Stimulated activated CD4-positive, alpha-beta T cell treated with anti-CD3 and anti-CD28 coated beads, TNF-alpha, amount 100 ng/mL, for 4 hours (primary cell): ENCODE measurements at places on chromosomes 6 and 20.
A peak's percentile ranks its signal among the peaks of the same experiment; 100 is the strongest.

GRCh38 chr6:27630727-27631608 is 158.1 kb upstream of the ZNF184 start:
- DNase-seq = peak; percentile 24

GRCh38 chr6:2958331-2958711 is 13.0 kb downstream of the SERPINB6 start:
- DNase-seq = no peak

DNA sequence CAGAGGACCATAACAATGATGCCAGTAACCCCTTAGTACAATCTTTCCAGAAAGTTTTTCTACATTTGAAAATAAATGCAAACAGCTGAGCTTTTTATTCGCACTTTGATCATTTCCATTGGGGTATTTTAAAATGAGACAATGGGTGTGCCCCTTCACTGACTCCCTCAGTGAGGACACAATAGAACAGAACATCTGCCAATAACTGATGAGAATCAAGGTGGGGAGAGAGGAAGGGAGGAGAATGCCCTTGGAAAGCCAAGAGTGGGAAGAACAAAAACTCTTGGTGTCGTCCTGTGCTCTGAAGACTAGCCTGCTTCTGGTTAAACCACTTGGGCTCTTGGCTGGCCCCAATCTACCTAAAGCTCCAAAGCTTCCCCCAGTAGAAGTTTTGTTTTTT is 66.0 kb downstream of the KIF13A start:
- DNase-seq = no peak

DNA sequence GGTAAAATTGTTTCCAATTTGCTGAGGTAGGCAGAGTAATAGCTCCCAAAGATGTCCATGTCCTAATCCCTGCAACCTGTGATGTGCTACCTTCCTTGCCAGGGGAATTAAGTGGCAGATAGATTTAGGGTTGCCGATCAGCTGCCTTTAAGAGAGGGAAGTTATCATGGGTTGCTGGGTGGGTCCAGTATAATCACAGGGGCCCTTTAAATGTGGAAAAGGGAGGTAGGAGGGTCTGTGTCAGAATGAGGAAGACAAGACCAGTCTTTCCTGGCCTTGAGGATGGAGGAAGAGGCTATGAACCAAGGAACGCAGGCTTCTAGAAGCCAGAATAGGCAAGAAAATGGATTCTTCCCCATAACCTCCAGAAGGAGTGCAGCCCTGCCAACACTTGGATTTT is 50.7 kb downstream of the CTCFL start:
- DNase-seq = no peak

DNA sequence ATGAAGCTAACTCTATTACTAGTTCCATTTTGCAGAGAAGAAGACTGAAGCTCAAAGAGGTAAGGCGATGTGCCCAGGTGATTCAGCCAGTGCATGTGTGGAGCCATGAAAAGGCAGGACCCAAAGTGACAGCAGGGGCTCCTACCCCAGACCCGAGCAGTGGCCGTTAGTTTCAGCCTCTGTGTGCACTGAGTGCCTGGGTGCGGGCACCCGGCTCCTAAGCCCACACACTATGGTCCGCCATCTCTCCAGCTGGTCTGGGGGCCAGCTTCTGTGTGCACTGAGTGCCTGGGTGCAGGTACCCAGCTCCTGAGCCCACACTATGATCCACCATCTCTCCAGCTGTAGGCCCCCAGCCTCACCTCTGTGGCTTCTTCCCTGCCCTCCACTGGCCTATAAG is 123.5 kb upstream of the CST7 start:
- no peak for DNase-seq

- no peak for DNase-seq
These were observed 58.4 kb downstream of the EZR start for GRCh38 chr6:158760618-158761250.

GRCh38 chr6:133369773-133370272 is 128.7 kb downstream of the EYA4 start:
- DNase-seq = no peak

GRCh38 chr6:144999127-144999526 is 714.0 kb downstream of the UTRN start:
- no peak for DNase-seq

DNA sequence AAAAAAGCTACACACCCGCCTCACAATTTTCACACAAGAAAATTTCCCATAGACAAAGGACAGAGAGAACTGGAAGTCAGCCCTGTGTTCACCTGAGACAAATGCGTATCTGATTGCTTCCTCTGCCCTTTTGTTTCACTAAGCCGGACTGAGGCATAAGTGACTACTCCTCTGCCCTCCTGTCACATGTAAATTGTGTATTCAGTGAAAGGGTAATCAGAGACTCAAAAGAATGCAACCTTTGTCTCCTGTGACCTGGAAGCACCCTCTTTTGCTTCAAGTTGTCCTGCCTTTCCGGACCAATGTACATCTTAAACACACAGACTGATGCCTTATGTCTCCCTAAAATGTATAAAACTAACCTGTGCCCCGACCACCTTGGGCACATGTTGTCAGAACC is 483.8 kb upstream of the EYS start:
- DNase-seq = no peak

- DNase-seq = no peak
These were observed 148.4 kb downstream of the SYCP2 start for GRCh38 chr20:59784791-59785668.

GRCh38 chr20:32432277-32432676 is 74.1 kb downstream of the ASXL1 start:
- no peak for DNase-seq

- no peak for DNase-seq
These were observed 225.4 kb downstream of the PRL start for GRCh38 chr6:22071270-22072041.

DNA sequence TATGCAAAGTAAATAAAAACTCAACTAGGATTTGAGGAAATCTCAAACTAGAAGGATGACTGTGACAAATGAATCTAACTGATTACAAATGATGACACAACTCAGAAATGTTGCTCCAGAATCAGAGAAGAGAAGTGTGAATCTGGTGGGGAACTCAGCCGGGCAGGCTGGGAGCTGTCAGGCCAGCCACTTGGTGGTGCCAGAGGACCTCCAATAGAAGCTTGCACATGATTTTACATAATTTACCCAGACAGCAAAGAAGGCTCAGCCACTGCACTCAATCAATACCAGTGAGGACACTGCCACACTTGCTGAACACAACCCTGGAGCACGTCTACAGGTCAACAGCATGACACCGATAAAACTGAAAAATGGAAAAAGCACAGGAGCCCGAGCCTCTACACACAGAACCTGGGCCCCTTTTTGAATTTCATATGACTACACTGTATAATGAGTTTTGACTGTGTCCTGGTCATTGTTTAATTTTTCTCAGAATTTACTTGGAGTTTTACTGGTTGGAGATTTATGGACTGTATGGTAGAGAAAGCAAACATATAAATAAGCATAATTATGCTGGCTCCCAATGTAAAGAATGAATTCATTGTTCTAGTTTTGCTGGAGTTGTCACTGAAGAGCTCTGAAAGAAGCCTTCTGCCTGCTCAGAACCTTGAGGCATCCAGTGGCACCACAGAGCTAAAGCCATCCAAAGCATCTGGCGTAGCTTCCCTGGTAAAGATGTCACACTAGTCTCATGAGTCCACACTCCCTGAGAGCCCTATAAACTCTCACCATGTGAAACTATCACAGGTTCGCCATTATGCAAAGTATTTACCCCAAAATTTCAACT is 296.5 kb downstream of the THBS2 start:
- DNase-seq = peak; percentile 9

- no peak for DNase-seq
These were observed 52.5 kb downstream of the TNFRSF21 start for GRCh38 chr6:47256981-47257730.

- DNase-seq = no peak
These were observed 95.8 kb upstream of the TAB2 start for GRCh38 chr6:149221774-149222070.

DNA sequence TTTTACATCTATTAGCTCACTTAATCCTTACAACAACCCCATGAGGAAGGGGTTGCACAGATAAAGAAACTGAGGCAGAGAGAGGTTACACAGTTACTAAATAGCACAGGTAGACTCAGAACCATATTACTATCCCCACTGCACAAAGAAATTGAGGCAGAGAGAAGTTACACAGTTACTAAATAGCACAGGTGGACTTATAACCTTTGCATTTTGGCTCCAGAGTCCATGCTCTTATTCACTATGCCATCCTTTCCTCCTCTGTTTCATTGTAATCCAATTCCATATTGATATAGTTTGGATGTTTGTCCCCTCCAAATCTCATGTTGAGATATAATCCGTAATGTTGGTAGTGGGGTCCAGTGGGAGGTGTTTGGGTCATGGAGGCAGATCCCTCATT is 3.5 kb downstream of the TDP2 start:
- no peak for DNase-seq

- DNase-seq = no peak
These were observed 17.6 kb downstream of the GHRH start for GRCh38 chr20:37243937-37244571.

DNA sequence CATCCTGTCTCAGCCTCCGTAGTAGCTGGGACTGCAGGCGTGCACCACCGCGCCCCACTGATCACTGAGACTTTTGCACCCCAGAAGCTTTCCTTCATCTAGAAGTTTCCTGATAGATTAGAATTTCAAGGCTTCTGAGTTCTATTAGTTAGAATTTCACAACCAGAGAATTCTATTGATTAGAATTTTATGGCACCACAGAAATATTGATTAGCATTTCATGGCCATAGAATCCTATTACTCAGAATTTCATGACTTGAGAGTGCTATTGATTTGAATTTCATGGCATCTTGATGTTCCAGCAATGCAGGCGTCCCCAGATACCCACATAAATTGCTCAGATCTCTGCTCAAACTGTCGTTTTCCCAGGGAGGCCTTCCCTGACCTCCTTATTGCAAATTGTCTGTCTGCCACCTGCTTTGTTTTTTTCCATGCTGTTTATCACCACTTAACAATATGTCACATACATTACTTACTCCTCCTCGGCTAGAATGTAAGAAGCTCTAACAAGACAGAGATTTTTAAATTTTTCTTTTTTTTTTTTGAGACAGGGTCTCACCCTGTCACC is 16.9 kb upstream of the CBFA2T2 start:
- no peak for DNase-seq

- DNase-seq = no peak
These were observed 22.4 kb upstream of the RIMS4 start for GRCh38 chr20:44832724-44833123.

DNA sequence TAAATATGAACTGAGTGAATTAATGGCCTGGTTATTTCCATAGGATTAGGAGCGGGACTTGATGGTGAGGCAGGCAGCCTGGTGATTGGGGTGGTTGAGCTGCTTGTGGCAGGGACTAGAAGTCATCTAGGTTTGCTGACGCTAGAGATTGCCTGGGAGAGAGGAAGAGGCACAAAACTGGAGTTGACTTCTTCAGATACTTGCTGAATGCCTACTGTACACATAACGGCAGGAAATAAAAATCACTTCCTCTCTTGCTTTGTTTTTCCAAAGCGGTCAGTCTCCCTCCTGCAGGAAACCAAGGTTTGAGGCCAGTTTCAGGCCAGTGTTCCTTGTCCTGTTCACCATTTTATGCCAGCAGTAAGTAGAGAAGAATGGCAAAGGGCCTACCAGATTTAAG is 36.7 kb upstream of the MYLIP start:
- DNase-seq = no peak

- no peak for DNase-seq
These were observed 244.3 kb upstream of the TSHZ2 start for GRCh38 chr20:52727740-52728456.

DNA sequence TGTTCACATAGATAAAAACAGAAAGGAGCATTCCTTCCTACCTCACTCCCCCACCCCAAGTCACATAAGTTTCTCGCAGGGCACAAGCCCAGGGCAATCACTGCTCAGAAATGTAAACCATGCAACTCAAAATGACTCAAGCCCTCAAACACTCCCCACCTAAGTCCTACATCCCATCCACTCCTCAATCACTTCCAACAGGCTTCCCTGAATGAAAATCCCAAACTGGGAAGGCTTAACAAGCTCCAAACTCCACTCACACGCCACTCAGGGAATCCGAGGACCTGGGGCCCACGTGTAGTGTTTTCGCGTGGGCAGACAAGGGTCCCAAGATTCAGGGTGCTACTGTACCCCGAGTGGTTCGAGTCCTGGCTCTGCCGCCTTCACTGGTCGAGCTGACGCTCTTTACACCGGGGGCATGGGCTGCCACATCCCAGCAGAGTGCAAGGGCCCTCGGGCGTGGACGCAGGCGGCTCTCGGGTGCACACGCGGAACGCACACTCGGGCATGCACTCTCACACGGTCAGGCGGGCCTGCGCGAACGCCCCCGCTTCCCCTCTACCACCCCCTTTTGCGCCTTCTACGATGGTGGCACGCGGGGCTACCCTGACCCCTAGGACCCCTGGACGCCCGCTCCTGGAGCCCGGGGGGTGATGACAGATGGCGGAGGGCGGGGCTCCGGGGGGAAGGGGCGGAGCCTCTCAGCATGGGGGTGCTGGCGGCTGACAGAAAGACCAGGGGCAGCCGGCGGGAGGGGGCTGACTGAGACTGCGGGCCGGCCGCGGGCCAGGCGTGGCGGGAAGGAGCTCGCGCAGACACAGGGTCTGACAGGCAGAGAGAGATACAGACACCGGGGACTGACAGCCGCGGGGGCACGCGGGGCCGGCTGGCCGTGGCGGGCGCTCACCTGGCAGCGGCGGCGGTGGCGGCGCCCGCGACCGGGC is 657 bp downstream of the ZHX3 start:
- peak; percentile 69 for DNase-seq

GRCh38 chr20:32524829-32525501 is 60.2 kb downstream of the NOL4L start:
- DNase-seq = no peak

GRCh38 chr6:1393641-1394283 is 4.4 kb downstream of the FOXF2 start:
- DNase-seq = no peak

- no peak for DNase-seq
These were observed 3.0 kb downstream of the THBS2 start for GRCh38 chr6:169250660-169251059.

DNA sequence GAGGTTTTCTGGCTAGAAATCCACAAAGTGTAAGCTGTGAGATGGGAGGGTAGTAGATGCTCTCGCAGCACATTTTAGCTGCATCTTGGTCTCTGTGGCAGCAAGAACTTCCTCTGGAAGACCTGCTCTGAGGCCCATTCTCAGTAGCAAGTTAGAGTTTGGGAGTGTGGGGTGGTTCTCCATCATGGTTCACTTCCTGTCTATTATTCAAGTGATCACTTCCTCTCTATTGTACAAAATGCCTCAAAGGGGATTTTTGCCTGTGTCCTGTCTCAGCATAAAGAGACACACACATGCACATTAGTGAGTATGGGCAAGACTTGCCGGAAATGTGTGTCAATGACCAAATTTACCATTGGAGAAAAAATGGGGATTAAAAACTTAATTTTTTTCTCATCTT is 42.5 kb downstream of the LYRM2 start:
- no peak for DNase-seq

GRCh38 chr6:45411959-45412358 is 34.2 kb upstream of the SUPT3H start:
- no peak for DNase-seq
